Stimulated activated CD8-positive, alpha-beta memory T cell treated with anti-CD3 and anti-CD28 coated beads, Interleukin-7, amount 100 ng/mL, for 4 hours (primary cell): ENCODE measurements at places on chromosomes 11 and 22.

DNA sequence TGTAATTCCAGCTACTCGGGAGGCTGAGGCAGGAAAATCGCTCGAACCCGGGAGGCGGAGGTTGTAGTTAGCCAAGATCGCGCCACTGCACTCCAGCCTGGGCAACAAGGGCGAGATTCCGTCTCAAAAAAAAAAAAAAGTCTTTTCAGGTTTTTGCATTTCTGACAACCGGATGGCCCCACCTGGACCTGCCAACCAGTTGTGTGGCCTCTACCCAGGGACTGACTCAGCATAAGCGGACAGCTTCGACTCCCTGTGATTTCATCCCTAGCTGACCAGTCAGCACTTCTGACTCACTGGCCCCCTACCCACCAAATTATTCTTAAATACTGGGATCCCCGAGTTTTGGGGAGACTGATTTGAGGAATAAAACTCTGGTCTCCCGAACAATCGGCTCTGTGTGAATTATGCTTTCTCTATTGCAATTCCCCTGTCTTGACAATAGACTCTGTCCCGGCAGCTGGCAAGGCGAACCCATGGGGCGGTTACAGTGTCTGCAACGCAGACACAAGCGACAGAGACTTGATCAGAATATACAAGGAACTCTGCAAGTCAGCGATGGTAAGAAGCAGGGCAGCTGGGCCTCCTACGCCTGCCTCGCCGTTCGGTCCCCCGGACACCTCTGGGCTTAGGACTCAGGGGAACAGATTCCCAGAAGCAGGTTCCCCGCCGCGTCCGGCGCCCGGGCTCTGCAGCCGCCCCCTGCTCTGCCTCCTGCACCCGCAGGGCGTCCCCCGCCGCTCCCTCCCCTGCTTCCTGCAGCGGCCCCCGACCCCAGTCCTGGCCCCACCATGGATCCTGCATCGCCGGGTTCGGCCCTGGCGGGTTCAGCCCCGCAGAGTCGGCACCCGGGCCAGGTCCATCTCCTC lies 741 bp upstream of the TALDO1 start:
- no peak for DNase-seq

- no peak for DNase-seq
Observed at GRCh38 chr11:75069473-75069872, 27.2 kb downstream of the OR2AT4 start.

DNA sequence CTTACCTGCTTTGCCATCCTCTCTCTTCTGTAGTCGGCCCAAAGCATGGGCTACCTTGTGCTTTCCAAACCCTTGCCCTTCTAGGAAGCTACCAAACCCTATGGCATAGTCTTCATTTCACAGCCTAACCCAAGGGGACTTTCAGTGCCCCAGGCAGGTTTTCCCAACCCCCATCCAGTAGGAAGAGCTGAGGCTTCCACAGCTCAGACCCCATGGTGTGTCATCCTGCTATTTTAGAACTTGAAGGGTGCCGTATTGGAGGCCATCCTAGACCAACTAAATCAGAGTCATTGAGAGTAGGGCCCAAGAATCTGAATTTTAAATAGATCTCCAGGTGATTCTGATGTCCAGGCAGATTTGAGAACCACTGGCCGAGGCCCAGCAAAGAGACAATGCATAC lies 31.9 kb upstream of the TUB start:
- DNase-seq: no peak

GRCh38 chr22:27580311-27580897 lies 221.2 kb downstream of the MN1 start:
- no peak for DNase-seq

DNA sequence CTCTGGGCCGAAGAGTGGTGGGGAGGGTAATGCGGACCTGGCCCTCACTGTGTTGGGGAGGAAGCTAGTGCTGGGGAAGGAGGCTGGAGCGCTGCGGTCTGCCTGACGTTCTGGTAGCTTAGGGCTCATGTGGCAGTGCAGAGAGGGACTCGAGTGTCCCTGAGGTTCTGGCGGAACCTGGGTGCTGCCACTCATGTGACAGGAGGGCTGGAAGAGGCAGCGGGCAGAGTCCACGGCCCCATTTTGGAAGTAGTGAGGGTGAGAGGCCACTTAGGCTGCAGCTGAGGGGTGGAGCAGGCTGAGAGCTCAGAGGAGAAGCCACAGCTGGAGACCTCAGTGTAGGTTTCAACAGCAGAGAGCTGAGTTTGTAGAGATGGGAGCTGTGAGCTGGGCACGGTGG lies 16.2 kb upstream of the TRMU start:
- no peak for DNase-seq

DNA sequence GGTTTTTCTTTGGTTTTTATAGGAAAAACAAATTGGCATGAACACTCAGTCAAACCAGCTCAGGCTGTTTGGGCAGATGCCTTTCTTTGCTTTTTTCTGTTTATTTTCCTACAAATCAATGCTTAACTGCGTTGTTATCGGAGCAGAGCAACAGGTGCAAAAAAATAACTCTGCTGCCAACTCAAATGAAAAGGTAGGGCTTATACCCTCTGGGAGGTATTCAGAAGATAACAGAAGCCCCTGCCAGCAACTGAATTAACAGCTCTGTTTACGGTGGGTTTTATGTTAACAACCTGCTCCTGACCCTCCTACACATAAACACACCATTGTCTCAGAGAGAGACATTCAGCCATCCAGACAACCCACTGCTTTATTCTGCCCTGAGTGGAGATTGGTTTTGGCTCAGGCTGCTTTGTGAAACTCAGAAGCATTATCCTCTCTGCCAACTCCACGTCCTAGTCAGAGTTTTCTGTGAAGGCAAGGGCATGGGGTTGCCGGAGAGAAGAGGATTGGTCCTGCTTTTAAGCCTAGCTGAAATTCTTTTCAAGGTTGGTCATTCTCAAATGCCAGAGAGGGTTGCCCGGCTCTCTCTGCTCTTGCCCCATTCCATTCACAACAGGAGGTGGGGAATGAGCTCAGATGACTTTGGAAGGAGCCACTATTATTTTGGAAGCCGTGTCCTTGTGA lies 11.4 kb downstream of the EHF start:
- DNase-seq: no peak

GRCh38 chr11:13249992-13250391 lies 27.6 kb upstream of the BMAL1 start:
- no peak for DNase-seq
